ENCODE measurements at places on chromosomes 11 and 22. TPM values are rescaled to one million over a fixed set of nuclear protein-coding genes. Genes with fewer than 3 reads are reported as not detected.
A peak's percentile ranks its signal among the peaks of the same experiment; 100 is the strongest.

DNA sequence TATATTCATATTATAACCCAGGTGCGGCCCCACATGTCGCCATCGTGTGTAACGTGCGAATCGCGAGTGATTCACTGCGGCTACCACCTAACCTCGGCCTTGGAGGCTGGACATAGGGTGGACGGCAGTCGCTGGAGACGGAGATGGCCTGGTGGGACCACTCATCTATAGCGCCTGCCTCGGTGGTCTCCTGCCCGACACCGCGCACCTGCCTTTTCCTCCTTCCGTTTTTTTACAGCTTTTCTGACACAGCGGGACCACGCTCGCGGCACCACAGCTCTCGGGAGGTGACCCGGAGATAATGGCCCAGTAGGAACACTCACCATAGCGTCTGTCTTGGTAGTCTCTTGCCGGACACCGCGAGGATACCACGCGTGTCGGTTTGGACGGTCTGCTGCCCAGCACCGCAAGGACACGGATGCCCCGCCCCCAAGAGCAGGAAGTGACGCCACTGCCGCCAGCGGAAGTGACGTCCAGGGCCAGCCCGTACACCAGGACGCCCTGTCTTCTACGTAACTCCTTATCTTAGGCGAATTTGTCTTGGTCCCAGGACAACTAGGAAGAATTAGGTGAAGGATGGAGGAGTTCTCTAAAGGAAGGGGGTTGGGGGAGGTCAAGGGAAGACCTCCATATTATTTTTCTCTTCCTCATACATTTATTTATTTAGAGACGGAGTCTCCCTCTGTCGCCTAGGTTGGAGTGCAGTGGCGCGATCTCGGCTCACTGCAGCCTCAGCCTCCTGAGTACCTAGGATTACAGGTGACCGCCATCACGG, 6.4 kb downstream of the SNU13 start:
- peaks cover 37% of the 10 kb centered on the region for H3K36me3 ChIP-seq
- H3K4me3 ChIP-seq: peak overlapping the region; percentile 60
- H3K27ac ChIP-seq: peak overlapping the region; percentile 81
- no peaks in the 10 kb centered on the region for H3K27me3 ChIP-seq

DNA sequence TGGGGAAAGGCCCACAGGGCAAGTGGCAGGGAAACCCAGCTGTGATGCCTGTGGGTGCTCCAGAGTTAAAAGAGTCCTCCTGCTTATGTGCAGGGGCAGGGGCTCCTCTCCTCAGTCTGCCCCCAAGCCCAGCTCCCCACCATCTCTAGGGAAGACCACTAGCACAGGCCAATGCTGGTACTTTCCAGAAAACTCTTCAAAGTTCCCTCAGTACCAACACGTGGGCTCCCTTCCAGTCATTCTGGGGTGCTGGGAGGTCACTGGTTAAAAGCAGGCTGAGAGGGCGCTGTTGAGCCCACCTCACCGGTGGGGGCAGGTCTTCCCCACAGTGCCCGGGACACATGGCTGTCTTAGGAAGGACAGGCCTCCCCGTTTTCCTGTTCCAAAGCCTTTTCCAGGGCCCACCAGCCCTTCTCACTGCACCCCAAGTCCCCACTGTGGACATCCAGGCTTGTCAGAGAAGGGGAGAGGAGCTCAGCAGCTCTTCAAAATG, 154.6 kb downstream of the TRIM29 start:
- H3K36me3 ChIP-seq: no peaks in the 10 kb centered on the region
- H3K27ac ChIP-seq: no peak overlapping the region

- H3K27me3 ChIP-seq: no peaks in the 10 kb centered on the region
- no peak overlapping the region for H3K4me3 ChIP-seq
- DNase-seq: no peak
- H3K36me3 ChIP-seq: peaks cover 6% of the 10 kb centered on the region
- no peak overlapping the region for H3K27ac ChIP-seq
These were observed 9.2 kb upstream of the STT3A start for GRCh38 chr11:125583496-125583895.

DNA sequence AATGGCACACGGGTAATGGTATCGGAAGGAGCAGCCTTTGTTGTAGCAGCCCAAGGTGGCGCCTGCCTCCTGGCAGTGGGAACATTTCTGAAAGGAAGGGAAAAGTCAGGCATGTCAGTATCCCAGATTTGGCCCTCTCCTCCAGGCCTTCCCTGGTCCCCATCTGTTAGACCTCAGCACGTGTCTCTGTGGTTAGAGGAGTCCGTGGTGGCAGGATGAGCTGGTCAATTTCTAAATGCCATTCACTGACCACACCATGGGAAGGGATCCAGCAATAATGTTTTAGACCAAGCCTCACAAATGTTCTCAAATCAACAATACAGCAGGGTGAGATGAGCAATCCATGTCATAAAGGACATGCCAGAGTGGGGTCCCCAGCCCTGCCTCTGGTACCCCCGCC, 49.0 kb upstream of the CYP2D6 start:
- no peak overlapping the region for H3K4me3 ChIP-seq
- peaks cover 8% of the 10 kb centered on the region for H3K4me1 ChIP-seq
- no peak for DNase-seq
- no peaks in the 10 kb centered on the region for H3K36me3 ChIP-seq

The RRAS2 gene
- 67.4 TPM for polyA plus RNA-seq

The RTN4R gene
- polyA plus RNA-seq: 6.9 TPM

The OR2AT4 gene
- 0.04 TPM for polyA plus RNA-seq

The RTL10 gene
- polyA plus RNA-seq: 34.0 TPM

The SH3BP1 gene
- polyA plus RNA-seq: 26.6 TPM

The P2RX6 gene
- polyA plus RNA-seq: 1.9 TPM

Measured in left lung (tissue), 14 donors.